ENCODE measurements at places on chromosomes 1 and 21. TPM values are rescaled to one million over a fixed set of nuclear protein-coding genes. Genes with fewer than 3 reads are reported as not detected.
A peak's percentile ranks its signal among the peaks of the same experiment; 100 is the strongest.

GRCh38 chr1:63877021-63877767, 103.4 kb downstream of the ROR1 start:
- no peak for DNase-seq

DNA sequence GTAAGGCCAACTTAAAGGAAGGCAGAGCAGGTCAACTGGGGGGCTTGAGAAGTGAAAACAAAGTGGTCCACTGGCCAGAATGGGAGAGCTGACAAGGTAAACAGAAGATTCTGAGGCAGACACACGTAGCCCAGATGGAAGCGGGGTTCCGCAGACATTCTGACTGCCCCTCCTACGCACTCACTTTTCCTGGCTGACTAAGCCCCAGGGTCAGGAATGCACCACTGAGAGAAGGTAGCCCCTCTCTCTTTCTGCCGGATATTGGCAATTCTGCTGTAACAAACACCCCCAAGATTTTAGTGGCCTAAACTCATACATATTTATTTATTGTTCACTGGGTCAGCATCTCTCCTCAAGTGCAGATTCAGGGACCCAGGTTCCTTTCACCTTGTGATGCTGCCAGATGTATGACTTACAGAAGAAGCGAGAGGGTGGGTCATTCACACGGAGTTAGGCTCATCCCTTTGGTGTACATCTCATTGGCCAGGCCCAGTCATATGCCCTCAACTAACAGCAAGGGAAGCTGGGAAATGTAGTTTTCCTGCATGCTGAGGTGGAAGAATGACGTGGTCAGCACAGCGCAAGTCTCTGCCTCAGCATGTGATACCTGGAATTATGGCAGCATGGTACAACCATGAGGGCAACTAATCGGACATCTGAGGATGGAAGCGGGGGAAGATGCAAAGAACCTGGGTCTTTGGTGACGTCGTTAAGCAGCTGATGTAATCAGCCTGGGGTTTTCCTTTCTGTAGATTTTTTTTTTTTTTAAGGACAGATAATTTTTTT, 43.4 kb upstream of the MRPS6 start:
- DNase-seq = peak; percentile 60

Gene STRIP1
- total RNA-seq = 29.3 TPM

GRCh38 chr1:167517535-167518330, 596 bp downstream of the CD247 start:
- no peak for DNase-seq

Gene OR2T29
- not detected for total RNA-seq

Gene SPRR2E
- 3.5 TPM for total RNA-seq

DNA sequence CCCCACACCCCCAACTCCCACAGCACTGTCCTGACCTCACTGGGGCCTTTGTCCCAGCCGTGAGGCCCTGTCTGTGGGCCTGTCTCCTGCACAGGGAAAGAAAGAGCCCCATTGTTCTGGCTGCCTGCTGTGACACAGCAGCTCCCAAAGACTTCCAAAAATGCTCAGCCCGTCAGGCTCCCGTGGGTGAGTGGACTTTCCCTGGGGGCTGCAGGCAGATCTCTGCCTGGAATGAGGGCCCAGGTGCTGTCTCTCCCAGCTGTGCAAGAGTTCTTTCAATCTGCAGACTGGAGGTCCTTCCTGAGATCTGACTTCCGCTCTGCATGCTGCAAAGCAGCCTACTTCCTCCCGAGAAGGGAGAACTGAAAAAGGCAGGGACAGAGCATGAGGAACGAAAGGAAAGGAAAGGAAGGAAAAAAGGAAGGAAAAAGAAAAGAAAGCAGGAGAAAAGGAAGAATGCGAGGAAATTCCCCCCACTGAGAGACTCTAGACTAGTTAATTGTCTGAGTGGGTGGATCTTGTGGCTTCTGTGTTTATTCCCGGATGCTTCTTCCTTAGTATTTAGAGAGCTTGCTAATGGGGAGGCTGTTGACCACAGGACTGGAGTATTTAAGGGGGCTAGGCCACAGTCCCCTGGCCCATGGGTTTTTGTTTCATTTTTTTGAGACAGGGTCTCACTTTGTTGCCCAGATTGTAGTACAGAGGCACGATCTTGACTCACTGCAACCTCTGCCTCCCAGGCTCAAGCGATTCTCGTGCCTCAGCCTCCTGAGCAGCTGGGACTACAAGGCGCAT, 15.0 kb downstream of the NES start:
- no peak for DNase-seq

Gene CLCA4
- total RNA-seq = not detected

Gene LCE1E
- total RNA-seq = 0.51 TPM

GRCh38 chr1:39288735-39289465, 84.4 kb downstream of the MACF1 start:
- peak; percentile 28 for DNase-seq

Gene LMX1A
- total RNA-seq = not detected
